ENCODE measurements at places on chromosomes 1 and 21.

DNA sequence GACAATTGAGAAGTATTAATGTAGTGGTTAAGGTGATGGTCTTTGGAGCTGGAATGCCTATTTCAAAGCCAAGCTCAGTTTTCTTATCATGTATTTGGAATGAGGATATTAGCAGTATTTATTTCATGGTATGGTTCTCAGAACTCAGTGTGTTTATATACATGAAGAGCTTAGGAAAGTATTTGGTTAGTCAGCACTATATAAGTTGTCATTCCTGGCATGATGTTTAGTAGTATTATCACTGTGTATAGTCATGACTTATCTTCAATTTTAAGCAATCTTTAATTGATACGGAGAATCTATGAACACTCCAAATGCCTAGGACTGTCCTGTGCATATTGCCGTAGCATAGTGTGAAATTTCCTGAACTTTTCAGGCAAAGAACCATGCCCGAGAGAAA lies 501.9 kb upstream of the USP24 start:
- DNase-seq: no peak

DNA sequence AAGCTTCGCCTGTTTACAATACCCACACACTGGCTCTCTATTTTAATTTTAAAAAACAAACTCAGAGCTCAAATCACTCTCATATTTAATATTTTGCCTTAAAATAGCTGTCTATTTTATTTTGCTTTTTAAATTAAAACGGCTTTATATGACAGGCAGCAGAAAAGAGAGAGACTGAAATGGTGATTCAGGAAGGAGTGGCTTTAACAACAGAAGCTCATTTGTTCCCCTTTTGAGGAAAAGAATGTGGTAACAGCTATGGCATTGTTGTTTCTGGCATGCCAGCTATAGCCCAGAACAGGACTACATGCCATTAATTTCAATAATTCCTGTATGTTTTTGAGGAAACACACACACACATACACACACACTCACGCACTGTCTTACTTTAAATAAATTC lies 234.2 kb upstream of the PTBP2 start:
- DNase-seq: no peak

GRCh38 chr1:147214325-147214724 lies 10.8 kb downstream of the FMO5 start:
- no peak for DNase-seq

GRCh38 chr1:153831026-153831425 lies 55.8 kb downstream of the SLC27A3 start:
- DNase-seq: no peak

- DNase-seq: no peak
These were observed 1.4 kb downstream of the SLC9A1 start for GRCh38 chr1:27153549-27153886.

- DNase-seq: no peak
These were observed 1.9 kb upstream of the HES3 start for GRCh38 chr1:6241887-6242740.

GRCh38 chr1:27217401-27217800 lies 17.0 kb upstream of the WDTC1 start:
- no peak for DNase-seq

GRCh38 chr21:15004721-15005370 lies 60.0 kb downstream of the NRIP1 start:
- no peak for DNase-seq

DNA sequence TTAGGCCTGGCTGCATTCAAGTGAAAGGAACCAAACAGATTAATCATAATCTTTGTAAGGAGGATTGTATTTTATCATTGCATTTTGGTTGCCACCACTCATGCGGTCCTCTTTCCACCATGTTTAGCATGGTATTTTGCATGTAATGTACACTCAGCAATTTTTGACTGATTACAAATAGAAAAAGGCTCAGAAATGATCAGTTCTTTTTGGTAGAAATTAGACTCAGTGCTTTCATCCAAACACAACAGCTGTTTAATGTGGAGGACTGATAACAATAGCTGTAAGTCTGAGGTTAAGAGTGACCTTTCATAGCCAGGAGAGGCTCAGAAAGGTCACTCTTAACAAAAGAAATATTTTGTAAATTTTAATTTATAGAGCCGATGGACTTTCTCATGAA lies 25.3 kb upstream of the DPH5 start:
- DNase-seq: no peak

DNA sequence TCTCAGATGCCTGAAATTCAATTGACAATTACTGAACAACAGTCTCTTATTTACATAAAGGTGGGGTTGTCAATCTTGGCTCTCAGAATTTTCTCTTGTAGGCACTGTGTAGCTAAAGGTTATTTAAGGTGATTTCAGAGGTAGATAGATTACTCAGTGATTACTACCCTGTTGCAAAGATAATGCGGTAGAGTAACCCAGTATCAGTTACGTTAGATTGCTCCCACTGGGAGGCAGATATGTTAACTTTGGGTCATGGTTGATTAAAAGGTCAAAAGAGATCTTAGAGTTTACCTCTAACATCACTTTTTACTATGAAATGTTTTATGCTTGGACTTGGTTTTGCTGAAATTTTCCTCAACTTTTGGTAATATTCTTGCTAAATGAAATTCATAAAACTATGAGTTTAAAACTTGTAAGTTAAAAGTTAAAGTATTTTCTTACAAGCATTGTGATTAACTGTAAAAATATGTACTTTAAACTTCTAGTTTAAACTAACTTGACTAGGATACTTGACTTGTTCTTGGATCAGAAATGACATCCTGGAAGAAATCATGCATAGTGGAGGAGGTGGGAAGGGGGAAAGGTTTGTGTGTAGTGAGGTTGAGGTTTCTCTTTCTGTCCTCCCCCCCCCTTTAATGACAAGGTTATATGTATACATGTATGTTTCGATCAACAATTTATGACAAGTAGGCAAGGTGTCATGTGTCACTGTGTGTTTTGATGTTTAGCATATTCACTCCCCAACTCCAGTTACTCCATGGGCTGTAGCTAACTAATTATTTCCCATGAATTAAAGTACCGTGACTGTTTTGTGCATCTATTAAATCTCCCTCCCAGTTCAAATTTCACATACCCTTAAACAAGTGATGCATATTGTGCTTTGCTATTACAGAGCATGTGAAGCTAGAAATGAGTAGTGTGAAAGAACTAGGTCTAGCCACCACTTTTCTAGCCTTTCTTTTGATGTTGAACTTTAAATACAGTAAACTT lies 2.9 kb downstream of the LAMC1 start:
- no peak for DNase-seq

DNA sequence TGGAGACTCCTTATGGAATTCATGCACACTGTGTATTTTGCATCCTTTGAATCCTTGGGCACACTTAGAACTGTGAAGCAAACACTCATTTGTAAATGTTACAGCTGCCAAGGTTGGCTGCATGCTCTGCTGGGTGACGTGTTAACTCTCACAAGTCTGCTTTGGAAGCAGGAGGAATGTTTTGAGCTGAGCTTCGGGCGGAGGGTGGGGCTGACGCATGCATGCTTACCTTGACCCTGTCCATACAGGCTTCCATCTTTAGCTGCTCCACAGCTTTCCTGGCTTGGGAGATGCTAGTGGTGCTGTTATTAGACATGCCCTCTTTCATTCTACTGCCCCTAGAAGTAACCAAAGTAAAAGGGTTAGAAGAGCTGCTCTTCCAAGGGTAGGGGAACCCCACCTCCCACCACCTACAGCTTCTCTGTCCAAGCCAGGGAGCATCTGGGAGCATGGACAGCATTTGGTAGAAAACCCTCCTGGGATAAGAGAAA lies 66.0 kb downstream of the GNG4 start:
- DNase-seq: no peak

DNA sequence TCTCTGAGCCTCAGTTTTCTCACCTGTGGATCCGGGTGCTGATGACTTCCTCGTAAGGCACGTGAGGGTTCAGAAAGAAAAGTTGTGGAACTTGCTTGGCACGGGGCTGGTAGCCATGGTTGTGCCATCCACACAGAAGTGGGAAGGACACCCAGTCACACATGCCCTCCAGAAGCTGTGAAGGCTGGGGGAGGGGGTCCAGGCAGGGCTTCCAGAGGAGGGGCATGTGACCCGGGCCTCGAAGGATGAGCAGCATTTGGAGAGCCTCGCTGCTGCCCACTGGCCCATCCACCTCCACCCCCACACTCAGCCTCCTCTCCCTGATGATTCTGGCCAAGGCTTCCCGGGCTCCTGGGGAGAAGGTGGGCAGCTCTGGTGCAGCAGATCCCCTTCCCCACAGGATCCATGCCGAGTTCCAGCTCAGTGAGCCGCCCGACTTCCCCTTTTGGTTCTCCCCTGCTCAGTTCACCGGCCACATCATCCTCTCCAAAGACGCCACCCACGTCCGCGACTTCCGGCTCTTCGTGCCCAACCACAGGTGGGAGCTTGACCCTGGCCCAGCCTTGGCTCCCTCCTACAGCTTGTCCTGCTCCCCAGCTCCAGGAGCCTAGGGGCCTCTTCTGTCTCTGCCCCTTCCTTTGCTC lies 9.4 kb downstream of the SELENON start:
- no peak for DNase-seq

GRCh38 chr21:36654796-36655325 lies 44.1 kb upstream of the SIM2 start:
- no peak for DNase-seq

DNA sequence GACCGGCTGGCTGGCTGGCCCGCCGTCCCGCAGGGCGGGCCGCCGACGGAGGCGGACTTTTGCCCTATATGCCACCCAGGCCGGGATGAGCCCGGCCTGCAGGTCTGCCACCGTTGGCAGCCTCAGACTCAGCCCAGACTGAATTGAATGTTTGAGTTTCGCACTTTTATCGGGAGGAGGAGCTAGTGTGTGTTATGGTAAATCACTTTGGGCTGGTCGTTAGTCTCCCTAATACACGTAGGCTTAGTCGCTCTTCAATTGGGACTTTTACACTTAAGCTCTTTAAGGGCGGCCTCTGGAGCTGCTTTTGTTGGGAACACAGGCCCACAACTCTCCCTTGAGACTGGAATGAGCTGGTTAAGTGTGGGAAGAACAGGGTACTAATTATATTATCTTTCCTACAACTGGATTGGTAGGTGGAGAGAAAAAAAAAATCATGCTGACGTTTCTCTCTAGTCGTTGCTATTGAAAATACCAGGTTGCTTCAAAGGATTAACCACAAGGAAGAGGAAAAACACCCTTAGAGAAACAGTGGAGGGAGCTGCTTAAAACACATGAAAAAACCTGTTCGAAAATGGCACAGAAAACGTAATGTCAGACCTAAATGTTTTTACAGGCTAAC lies 1.4 kb upstream of the IRF2BP2 start:
- peak; percentile 78 for DNase-seq

- no peak for DNase-seq
These were observed 57.3 kb downstream of the PSMG1 start for GRCh38 chr21:39125752-39126485.

GRCh38 chr1:226872437-226872836 lies 2.0 kb downstream of the PSEN2 start:
- DNase-seq: no peak

GRCh38 chr21:33898586-33898985 lies 17.0 kb downstream of the ATP5PO start:
- no peak for DNase-seq

GRCh38 chr1:108051631-108052377 lies 86.8 kb upstream of the VAV3 start:
- peak; percentile 42 for DNase-seq

GRCh38 chr1:245153081-245153551 lies 1.7 kb upstream of the KIF26B start:
- DNase-seq: peak; percentile 23

- no peak for DNase-seq
These were observed 18.4 kb downstream of the RIT1 start for GRCh38 chr1:155892796-155893195.

DNA sequence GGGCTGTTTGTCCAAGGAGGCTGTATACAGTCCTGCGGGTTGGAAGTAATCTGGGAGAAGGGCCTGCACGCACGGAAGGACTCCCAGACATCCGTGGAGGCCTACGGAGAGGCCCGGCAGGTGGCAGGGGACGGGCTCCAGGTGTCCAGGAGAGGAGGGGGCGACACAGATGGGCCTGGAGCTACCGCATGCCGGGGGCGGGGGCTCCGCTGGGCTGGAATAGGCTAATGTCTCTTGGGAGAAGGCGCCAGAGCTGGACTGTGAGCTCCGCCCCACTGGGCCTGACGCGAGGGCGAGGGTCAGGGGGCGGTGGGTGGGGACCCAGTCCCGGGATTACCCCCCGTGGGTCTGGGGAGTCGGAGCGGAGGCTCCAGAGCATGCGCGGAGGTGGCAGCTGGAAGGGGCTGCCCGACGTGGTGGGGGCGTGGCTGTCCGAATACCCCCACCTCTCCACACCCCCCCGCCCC lies 659 bp downstream of the AGO1 start:
- peak; percentile 57 for DNase-seq

- DNase-seq: no peak
These were observed 246.3 kb downstream of the FGGY start for GRCh38 chr1:59543211-59543668.

GRCh38 chr1:154344977-154345837 lies 19.9 kb downstream of the ATP8B2 start:
- DNase-seq: no peak
